ENCODE measurements at places on chromosomes 7 and 10.

DNA sequence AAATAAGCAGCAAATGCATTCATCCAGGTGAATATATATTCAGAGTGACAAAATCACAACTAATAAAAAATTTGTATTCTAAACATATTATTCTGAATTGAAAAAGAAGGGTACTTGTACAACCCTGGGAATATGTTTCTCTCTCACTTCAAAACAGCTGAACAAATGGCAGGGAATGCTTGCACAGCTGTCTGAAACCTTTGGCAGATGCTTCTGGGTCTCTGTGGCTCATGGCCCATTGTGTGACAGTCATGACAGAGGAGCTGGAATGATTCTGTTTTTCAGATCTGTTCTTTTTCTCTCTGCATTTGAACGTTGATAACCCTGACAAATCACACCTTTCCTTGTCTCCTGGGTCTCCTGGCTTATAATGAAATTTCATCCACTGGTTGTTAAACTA lies 275.7 kb upstream of the FZD1 start:
- DNase-seq: no peak

- no peak for DNase-seq
These were observed 22.2 kb downstream of the PSPH start for GRCh38 chr7:56028942-56029630.

- DNase-seq: no peak
These were observed 17.0 kb downstream of the PRSS2 start for GRCh38 chr7:142787783-142788182.

- DNase-seq: no peak
These were observed 42.5 kb downstream of the CCDC71L start for GRCh38 chr7:106618480-106618879.

GRCh38 chr10:114022766-114023597 lies 20.7 kb upstream of the ADRB1 start:
- DNase-seq: no peak

DNA sequence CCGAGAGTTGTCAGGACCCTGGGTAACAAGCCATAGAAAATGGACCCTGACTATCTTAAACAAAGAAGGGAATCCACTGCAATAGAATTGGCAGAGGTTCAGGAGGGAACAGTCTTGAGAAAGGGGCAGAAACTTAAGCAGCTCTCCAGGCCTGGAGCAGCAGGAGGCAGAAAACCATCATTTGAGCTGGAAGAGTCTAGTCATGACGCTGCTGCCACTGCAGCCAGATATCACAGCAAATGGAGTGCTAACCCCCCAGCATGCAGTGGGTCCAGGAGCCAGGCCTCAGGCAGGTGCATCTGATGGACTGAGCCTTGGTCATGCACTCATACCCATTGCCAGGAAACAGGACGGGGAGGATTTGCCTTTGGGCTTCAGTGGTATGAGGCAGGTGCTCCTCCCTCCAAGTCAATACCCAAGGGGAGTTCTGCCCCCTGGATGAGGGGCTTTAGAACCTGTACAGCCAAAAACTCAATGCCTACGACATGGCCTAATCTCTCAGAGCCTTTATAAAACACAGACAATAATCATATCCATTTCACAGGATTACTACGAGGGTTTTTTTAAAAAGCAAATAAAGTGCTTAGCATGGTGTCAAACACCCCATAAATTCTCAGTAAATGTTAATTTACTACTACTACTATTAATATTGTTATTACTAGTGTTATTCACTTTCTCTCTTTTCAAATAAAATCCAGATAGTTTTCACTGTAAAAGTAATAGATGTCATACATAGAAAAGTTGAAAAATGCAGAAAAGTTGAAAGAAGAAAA lies 30.7 kb downstream of the DUSP5 start:
- no peak for DNase-seq

- DNase-seq: no peak
These were observed 882 bp downstream of the DLX6 start for GRCh38 chr7:97006055-97006815.

All from GM18507 (cell line).